NCI-H226 (cell line): ENCODE measurements at places on chromosomes 7 and 10.

DNA sequence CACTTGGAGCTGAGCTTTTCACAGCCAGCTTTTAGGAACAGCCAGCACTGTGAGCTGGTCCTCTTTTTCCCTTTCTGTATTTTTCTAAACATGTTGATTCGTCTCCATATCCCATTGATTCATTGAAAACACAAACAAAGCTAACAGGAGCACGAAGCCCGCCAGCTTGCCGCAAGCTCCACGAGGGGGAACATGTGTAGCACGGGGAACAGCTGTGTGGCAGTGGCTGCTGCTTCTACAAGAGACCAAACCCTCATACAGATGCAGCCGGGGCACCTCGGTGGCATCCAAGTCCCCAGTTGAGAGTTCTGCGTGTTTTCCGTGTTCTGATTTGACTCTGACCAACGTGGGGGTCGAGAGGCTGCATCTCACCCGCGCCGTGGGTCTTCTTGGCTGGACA is 80.8 kb upstream of the SH2B2 start:
- no peak for DNase-seq

GRCh38 chr7:26662646-26663045 is 201.7 kb downstream of the SKAP2 start:
- DNase-seq: no peak

DNA sequence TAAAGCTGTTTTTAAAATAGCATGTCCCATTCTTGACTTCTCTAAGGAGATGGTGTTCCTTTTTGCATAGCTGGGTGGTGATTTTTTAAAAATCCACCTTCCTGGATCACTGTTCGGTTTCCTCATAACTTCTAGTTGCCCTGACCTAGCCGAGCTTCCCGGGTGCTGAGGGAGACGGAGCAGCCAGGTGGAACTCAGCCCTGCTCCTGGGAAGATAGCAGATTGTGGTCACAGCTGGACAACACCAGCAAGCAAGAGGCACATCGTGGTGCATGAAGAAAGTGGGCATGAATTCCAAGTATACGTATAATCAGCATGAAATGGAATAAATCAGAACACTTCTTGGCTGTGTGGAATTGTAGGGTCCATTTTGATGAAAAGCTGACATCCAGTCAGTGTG is 73.5 kb upstream of the RSU1 start:
- no peak for DNase-seq

GRCh38 chr10:12941966-12942365 is 59.5 kb downstream of the CCDC3 start:
- no peak for DNase-seq

DNA sequence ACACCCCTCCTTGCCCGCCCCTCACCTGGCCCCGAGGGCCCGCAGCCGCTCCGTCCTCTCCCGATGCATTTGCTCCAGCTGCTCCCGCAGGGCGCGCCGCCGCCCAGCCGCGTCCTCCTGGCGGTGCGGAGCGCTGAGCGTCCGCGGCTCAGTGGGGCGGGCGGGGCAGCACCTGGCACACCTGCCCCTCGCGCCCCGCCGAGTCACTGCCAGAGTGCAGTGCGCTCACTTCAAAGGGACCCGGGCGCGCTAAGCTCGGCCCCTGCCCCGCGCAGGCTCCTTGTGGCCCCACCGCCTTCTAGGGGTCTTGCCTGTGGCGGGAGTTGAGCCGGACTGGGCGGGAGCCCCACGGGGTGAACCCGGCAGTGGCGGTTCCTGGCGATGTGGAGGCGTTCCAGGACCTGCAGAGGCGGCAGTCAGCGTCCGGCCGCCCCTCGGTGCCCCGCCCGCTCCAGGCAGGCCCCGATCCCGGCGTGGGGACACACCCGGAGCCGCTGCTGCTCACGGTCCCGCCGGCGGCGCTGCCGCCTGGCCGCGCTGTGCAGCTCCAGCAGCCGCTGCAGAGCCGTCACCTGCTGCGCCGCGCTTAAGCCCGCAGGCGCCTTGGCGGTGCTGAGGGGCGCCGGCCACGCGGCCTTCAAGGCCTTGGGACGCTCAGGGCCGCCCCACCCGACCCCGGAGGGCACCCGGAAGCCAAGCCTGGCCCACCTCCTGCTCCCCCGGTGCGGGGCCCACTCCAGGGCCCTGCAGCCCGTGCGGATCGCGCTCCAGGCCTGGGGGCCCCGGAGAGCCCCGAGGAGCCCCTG is 6.7 kb downstream of the ATP6V1F start:
- no peak for DNase-seq

- DNase-seq: peak; percentile 67
Measured at GRCh38 chr10:80471715-80472233, 17.7 kb downstream of the TSPAN14 start.

- DNase-seq: no peak
Measured at GRCh38 chr7:16698200-16698905, 52.4 kb downstream of the BZW2 start.

- DNase-seq: no peak
Measured at GRCh38 chr10:99460070-99460469, 29.6 kb upstream of the GOT1 start.

GRCh38 chr10:33306126-33306525 is 28.3 kb downstream of the NRP1 start:
- DNase-seq: no peak

GRCh38 chr10:69220507-69220906 is 375 bp downstream of the HKDC1 start:
- peak; percentile 48 for DNase-seq

DNA sequence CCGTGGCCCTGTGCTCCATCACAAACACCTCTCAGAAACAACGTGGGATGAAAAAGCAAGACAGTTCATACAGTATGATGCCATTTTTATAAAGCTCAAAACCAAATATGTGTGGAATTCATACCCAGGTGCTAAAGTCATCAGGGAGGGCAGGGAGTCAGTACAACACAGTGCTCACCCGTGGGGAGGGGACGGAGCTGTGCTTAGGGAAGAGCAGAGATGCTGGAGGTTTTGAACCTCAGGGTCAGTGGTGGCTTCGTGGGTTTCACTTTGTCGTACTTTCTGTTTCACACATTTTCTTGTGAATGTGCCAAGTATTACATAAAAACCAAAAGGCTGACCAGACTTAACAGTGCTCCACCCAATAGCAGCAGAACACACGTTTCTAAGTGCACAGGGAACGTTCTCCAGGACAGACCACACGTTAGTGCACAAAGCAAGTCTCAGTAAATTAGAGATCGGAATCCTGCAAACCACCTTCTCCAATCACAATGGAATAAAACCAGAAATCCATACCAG is 21.2 kb downstream of the ZMIZ2 start:
- DNase-seq: peak; percentile 82

- no peak for DNase-seq
Measured at GRCh38 chr10:127937915-127938463, 31.1 kb downstream of the PTPRE start.

DNA sequence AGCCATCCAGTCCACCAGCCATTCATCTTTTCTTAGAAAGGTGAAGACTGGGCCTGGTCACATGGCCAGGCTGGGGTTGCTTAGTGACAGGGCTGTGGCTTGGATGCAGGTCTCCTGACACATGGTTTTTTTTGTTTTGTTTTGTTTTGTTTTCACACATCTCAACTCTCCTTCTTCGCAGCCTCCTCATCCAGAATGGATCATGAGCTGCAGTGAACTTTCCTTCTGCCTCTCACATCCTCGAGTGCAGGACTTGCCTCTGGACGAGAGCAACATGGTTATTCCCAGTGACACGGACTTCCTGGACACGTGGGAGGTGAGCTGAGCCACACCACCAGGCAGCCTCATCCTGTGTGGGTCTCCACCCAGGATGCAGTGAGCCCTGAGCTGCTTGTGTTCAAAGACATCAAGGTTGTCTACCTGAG is 9.5 kb downstream of the AKR1E2 start:
- no peak for DNase-seq

- DNase-seq: no peak
Measured at GRCh38 chr7:149278396-149278795, 16.4 kb downstream of the ZNF783 start.

GRCh38 chr10:132335189-132336063 is 3.4 kb downstream of the LRRC27 start:
- DNase-seq: peak; percentile 89

DNA sequence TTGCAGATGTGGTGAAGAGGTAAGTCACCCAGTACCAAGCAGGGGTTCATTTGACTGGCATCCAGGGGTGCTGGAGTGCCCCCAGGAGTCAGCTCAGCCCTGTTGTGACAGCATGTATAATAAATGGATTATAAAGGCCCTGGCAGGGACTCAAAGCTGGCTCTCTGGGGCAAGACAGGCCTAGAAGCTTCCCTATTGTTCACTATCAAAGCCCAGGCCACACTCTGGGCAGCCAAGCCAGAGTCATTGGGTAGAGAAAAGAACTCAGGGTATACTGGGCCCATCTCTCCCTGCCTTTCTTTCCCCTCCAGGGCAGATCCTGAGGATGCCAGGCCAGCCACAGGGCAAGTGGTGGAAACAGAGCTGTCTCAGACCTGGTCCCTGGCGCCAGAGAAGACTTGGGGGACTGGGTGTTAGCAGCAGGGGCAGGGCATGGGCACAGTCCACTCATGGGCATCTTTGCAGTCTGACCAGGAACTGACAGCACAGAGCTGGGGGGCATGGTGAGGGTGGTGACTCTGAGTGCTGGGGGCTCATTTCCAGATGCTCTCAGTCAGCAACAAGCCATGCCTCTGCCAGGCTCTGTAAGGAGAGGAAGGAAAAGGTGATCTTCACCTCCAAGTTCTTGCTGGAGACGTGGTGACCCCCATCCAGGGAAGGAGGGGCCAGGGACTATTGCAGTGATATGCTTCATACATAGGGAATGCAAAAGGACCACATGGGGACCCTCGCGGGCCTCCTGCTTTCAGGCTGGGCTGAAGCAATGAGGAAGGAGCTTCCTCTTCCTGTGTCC is 11.7 kb downstream of the RBP3 start:
- DNase-seq: no peak

DNA sequence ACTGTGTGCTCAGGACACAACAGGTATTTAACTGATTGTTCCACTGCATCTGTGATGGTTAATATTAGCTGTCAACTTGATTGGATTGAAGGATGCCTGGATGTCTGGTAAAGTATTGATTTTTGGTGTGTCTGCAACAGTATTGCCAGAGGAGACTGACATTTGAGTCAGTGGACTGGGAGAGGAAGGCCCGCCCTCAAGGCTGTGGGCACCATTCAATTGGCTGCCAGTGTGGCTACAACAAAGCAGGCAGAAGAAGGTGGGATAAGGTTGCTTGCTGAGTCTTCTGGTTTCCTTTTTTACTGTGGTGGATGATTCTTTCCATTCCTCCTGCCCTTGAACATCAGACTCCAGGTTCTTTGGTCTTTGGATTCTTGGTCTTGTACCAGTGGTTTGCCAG is 137.1 kb upstream of the FAM13C start:
- no peak for DNase-seq

GRCh38 chr7:33874943-33875342 is 30.4 kb upstream of the BMPER start:
- DNase-seq: no peak

- DNase-seq: no peak
Measured at GRCh38 chr10:51047857-51048256, 26.4 kb upstream of the PRKG1 start.

- DNase-seq: no peak
Measured at GRCh38 chr10:123967626-123968243, 76.1 kb upstream of the CPXM2 start.

DNA sequence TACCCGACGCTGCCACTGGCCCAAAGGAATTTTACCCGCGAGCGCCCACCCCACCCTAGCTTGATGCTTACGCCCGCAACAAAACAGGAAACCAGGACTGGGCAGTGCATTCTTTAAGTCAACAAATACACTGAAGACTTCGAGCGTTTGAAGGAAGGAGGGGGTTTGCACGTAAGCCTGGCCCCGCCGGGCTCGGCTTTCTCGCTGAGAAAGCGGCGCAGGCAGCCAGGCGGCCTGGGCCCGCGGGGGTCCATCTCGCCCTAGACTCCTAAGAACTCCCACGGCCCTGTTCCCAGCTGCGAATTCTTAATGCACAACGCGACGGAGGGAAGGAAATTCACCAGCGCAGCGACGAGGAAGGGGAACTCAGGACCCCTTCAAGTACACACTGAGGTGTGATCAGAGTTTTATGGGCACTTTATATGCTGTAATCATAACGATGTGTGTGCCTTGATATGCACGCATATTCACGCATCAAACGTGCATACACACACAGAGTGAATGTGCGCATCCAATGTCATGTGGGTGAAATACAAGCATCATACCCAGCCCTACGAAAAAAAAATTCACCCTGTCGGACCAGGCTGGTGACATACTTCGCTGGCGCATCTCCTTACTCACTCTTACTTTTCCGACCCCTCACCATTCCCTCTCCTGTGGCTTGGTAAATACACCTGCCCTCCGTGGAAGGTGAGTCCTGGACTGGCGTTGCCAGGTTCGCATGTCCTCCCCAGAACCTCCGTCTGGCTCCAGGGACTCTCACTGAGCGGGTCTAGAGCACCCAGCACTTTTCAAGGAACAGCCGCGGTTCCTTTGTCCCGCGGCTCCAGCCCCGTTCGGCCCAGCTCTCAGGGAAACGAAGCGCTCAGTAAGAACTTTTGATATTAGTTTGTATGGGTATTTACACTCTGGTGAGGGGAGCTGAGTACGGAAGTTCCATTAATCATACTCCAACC is 5.7 kb upstream of the HOXA13 start:
- DNase-seq: no peak

DNA sequence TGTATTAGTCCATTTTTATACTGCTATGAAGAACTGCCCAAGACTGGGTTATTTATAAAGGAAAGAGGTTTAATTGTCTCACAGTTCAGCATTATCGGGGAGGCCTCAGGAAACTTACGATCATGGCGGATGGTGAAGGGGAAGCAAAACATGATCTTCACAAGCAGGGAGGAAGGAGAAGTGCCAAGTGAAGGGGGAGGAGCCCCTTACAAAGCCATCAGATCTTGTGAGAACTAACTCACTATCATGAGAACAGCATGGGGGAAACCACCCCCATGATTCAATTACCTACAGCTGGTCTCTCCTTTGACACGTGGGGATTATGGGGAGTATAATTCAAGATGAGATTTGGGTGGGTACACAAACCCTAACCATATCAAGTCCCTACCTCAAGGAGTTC is 85.4 kb downstream of the JAZF1 start:
- DNase-seq: no peak

DNA sequence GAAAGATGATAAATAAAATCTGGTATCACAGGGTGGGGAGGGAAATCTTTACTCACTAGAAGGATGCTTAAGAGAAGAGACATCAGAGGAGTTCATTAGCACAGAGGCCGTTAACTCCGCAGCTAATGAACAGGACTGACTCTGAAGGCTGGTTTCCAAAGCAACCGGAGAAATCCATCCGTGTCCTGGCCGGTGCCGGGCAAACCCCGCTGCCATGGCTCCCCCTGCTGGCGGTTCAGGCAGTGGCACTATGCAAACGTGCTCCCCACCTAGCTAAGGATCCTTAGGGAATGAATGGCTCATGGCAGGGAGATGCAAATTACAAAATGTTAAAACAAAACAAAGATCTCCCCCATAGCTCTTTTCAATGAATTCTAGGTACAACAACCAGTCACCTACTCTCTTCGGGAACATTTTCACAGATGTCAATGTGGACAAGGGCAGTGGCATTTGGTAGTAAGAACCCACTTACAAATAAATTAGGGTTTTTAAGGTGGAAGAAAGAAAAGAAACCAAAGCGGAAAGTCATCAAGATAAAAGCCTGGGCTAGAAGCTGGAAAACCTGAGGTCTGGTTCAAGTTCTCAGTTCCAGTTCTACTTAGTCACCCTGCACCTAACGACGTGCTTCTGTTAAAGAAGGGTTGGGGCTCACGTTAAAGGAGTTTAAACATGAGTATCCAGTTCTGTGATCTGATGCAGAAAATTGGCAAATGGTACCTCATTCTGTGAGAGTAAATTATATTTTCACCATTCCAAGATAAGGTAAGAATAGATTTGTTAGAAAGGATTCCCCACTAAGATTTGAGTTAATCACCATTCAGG is 138.2 kb downstream of the SVIL start:
- peak; percentile 33 for DNase-seq
